NCI-H2227 treated with DMSO at 0.1 percent for 48 hours (cell line): ENCODE measurements at places on chromosomes 4 and X.

DNA sequence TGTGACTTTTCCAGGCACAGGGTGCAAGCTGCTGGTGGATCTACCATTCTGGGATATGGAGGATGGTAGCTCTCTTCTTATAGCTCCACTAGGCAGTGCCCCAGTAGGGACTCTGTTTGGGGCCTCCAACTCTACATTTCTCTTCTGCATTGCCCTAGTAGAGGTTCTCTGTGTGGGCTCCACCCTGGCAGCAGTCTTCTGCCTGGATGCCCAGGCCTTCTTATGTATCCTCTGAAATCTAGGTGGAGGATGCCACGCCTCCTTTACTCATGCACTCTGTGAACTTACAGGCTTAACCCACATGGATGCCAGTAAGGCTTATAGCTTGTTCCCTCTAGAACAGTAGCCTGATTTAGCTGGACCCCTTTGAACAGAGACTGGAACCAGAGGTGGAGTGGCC, 20.9 kb upstream of the EREG start:
- no peak for DNase-seq

- DNase-seq = no peak
Observed at GRCh38 chr4:3387154-3387942, 54.4 kb upstream of the HGFAC start.

GRCh38 chr4:87114245-87115062, 106.0 kb downstream of the KLHL8 start:
- DNase-seq = no peak

DNA sequence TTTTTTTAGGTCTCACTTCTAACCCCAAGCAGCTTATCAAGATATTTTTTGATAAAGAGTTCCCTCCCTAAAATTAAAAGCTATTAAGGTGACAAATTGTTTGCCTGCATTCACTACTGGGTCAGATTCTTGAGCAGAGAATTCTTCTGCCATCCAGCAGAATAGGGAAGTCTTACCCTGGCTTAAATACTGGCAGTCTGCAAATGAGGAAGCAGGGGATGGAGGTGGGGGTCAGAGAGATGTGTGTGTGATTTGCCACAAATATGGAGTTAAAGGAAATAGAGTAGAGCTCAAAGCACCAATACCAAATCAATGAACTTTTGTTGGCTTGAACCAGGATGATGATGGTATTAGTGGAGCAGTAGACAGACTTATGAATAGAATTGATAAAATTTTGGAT, 122.2 kb downstream of the ANXA5 start:
- no peak for DNase-seq

GRCh38 chr4:81647388-81647787, 175.7 kb upstream of the RASGEF1B start:
- no peak for DNase-seq

GRCh38 chr4:143358419-143358818, 21.7 kb downstream of the GAB1 start:
- DNase-seq = no peak

DNA sequence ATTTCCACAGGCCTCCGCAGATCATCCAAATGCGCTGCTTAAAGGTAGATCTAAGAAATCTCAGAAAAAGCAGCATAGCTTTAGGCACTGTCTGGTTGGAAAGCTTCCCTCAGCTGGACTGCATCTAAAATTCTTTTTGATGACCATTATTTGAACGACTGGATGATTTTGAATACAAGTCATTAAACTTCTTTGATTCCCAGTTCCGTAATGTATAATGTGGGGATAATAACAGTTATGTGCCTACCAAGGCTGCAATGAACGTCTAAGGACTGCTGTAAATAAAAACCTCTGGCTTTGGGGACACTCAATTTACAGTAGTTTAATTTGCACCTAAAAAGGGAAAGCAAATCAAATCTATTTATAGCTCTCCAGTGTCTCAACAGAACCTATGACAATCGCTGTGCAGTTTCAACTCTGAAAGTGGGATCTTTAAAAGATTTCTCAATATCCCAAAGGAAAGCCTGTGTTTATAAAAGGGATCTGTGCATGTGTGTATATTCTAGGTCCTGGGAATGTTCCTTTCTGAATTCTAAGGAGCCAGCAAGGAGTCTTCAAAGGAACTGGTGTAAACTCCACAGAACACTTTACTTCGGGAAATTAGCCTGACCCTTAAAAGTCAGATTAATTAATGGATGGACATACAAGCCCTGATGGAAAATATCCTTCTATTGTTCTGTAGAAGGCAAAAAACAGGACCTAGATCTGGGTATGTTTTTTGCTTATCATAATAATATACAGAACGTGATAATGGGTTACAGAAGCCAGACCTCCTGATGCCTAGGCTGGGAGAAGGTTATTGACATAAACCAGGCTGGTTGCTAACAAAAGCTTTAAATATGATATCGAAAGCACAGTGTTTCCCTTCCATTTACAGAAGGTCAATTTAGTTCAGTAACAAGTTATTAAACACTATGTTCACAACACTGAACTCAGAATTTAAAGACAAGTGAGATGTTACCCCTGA, 53.4 kb downstream of the AFAP1 start:
- peak; percentile 47 for DNase-seq

DNA sequence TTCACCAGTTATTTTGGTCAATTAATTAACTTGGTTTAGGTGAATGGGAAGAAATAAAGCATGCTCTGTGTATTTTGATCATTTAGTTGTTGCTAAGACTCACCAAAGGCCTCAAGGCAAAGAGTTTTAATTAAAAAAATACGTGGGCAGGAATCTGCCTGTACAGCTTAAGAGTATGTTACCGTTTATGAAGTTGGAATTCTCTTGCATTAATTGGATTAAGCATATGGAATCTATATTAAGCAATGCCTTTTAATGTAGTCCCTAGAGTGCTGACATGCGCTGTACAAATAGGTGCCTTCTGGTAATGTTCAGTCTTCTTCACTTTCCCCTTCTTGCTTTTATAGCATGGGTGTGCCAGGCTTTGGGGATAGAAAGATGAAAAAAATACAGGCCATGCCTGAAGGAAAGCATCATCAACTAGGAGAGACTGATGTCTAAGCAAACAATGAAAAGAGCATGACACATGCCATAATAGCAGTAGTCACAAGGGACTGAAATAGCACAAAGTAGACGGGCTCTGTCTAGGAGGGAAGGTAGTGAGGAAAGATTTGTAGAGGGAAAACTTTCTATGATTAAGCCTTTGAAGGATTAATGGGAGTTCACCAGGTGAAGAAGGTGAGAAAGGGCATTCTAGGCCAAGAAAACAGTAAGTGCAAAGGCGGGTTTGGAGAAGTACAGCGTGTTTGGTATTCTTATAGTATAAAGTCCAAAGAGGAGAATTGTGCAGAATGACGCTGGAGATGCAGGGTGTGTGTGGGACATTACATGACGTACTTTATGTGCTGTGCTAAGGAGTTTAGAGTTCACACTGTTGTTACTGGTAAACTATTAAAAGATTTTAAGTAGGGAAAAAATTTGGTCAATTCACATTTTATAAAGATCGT, 226.1 kb upstream of the ANXA3 start:
- no peak for DNase-seq

- no peak for DNase-seq
Observed at GRCh38 chr4:8471211-8471875, 30.8 kb downstream of the TRMT44 start.
